Dermis blood vessel endothelial cell (primary cell): ENCODE measurements at places on chromosomes 5 and 9.

DNA sequence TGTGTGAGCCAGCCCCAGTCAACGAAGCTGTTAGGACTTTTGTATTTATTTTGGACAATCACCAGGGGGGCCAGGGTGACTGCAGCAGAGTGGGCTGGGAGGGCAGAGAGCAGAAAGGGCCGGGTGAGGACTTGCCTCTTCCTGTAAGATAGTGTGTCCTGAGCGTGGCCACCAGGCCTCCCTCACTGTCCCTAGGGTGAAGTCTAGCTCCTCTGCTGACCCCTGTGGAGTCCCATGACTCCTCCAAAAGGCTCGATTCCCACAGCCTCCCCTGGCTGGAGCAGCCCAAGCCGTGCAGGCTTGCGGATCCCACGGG, 147.8 kb downstream of the RXRA start:
- DNase-seq = no peak

- DNase-seq = no peak
These were observed 101.7 kb downstream of the CDH18 start for GRCh38 chr5:19886123-19886917.

DNA sequence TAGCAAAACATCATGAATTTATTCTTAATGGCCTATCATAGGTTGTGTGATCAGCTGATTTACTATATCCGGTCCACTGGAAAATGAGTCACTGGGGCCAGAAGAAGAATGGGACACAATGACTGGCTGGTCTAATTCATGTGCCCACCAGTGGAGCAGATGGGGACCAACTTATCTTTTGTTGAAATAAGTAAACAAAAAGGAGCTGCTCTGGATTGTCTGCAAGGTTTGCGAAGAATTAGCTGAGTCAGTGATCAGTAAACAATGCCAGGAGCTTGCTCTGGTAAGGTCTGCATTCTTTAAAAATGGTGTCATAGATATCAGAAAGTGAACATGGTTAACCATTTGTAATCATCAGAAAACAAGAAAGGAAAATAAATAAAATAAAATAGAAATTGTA, 128.0 kb downstream of the RASEF start:
- peak; percentile 42 for DNase-seq

GRCh38 chr5:159660401-159660800, 255.9 kb upstream of the ADRA1B start:
- DNase-seq = no peak

GRCh38 chr9:134403682-134404301, 77.5 kb downstream of the RXRA start:
- DNase-seq = no peak
